ENCODE measurements at places on chromosomes 3 and 15.

DNA sequence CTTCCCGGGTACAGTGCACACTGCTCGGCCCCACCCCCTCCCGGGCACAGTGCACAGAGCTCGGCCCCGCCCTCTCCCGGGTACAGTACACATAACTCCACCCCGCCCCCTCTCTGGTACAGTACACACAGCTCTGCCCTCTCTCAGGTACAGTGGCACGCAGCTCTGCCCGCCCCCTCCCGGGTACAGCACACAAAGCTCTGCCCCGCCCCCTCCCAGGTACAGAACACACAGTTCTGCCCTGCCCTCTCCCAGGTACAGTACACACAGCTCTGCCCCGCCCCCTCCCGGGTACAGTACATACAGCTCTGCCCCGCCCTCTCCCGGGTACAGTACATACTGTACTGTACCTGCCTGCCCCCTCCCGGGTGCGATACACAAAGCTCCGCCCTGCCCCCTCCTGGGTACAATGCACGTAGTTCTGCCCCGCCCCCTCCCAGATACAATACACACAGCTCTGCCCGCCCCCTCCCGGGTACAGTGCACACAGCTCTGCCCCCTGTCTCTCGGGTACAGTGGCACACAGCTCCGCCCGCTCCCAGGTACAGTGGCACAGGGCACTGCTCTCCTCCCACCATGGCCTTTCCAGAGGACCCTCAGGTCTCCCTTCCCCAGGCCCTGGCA lies 16.4 kb upstream of the PRR20G start:
- DNase-seq, result peak; percentile 66

DNA sequence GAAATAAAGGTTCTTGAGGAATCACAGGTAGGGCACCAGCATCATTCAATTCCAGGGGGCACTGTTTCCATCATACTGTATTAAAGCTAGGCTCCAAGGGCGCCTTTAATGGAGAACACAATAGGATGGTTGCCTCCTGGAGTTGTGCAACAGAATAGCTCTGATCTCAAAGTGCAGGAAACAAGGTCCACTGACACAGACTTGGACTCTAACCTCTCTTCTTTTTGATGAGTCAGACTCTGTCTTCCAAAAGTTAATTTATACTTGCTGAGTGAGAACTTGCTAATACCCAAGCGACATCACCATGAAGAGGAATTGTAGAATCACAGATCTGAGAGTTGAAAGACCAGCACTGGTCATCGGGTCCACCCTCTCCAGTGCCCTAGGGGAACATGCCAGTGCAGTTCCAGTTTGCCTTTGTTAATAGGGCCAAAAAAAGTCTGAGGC lies 94.4 kb upstream of the PHLDB2 start:
- DNase-seq, result peak; percentile 9

DNA sequence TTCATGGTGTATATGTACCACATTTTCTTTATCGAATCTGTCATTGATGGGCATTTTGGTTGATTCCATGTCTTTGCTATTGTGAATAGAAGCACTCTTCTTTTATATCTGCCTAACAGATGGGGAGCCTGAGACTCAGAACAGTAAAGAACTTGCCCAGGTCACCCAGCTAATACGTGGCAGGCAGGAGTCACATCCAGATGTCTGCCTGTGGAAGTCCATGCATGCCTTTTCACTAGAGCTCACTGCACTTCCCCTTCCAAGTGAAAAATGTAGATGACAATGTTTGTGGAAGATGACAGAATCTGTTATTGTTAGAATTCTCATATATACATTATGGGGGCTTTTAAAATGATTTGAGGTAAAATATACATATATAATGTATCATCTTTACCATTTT lies 165.0 kb downstream of the PDZRN3 start:
- no peak for DNase-seq

DNA sequence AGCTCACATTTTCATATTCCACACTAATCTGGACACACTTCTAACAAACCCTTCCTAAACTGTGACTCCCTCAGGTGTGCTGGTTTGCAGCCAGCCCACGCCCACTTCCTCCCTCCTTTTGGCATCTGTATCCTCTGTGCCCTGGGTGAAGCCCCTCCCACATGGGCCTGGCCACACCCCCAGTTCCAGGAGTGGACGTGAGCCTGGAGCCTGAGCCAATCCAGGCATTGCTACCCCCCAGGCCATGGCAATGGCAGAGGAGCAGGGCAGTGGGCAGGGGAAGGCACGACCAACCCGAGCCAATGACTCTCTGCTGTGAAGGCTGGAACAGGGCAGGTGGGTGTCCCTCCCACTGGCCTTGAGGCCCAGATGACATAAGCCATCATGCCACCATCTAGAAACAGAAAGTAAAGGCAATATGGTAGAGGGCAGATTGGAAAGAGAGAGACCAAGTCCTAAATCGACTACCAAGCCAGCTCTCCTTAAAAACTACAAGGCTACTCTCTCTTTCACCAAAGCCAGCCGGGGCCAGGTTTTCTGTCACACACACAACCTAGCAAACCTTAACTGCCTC lies 18.6 kb downstream of the FAM174B start:
- no peak for DNase-seq

DNA sequence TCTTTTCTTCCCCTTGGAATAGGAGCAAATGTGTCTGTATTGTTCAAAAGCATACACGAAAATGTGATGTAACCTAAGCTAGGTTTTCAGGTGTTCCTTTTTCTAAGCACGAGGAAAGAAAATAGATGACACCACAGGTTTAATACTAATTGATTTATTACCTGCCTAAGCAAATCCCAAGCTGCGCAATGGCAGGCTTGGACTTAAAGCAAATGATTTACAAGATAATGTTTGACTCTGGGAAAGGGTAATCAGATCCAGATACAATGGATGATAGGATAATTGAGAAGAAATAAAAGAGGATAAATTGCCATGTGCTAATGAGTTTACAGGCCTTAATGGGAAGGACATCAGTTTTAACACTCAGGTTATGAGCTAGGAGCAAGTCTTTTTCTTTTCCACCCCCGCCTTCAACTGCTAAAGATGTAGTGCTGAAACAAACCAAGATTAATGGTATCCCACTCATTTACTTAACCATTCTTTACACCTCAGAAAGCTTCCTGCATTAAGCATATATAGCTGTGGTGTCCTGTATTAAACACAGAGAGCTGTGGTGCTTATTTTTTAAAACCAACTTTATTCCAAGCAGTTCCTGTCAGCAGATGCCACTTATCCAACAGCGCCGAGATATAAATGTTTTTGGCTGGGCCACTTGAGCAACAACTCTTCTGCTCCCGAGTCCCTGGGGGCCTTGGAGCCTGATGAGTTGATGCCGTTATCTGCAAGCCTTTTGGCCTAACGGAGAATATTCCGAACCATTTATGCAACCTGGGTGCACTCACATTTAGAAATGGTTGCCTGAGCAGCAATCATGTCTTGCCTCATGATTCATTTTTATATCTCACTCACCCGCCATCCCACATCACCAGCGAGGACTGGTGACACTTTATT lies 205.5 kb downstream of the MECOM start:
- DNase-seq, result no peak

GRCh38 chr15:65757256-65757655 lies 34.8 kb downstream of the DENND4A start:
- DNase-seq, result no peak

DNA sequence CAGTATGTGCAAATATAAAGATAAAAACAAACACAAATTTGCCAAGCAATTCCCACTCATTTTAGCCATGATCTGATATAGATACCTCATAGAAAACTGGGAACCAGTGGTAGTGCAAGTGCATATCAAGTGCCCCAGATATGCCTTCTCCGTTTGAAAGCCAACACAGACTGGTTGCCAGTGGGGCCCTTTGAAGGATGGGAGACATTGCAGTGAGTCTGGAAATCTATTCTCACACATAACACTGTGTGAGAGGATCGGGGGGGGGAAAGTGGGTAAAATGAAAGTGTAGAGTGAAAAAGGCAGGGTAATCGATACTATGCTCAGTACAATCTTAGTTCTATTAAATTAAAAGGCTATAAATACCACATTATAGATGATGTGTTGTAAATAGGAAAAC lies 83.0 kb downstream of the CBLB start:
- DNase-seq, result no peak

DNA sequence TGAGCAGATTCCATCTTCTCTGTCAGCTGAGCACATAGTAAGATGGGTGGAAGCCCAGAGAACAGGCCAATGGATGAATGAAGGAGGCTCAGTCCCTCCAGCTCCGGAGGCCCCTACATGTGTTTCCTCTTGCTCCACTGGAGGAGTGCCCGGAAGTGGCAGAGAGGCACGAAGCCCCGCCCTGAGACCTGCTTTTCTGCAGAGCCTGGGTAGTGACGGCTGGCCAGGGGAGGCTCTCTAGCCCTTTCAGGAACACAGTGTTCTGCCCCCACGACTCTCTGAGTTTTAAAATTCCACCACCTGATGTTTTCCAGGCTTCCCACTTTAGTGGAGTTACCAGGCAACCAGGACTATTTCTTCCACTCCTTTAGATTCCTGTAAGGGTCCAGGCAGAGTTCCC lies 149.4 kb upstream of the SLC6A11 start:
- DNase-seq, result no peak

GRCh38 chr3:50359760-50360110 lies 414 bp upstream of the TMEM115 start:
- DNase-seq, result no peak

- DNase-seq, result peak; percentile 32
Observed at GRCh38 chr3:125381743-125382142, 6.6 kb upstream of the ZNF148 start.

DNA sequence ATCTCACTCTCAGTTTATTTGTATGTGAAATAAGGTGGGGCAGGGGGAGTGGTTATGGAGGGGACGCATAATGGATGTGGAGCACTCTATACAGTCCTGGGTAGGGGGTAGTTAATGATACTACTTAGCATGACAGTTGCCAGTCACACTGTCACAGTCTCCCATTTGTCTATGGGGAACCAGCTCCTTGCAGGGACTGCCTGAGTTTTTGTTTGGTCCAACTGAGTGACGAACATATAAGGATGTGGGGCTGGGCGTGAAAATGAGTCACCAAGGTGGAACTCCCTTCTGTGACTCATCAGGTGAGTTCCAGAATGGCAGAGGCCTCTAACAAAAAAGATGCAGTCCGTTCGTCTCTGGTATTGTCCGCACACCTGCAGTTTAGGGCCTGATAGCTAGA lies 235.3 kb upstream of the ST8SIA2 start:
- peak; percentile 85 for DNase-seq

DNA sequence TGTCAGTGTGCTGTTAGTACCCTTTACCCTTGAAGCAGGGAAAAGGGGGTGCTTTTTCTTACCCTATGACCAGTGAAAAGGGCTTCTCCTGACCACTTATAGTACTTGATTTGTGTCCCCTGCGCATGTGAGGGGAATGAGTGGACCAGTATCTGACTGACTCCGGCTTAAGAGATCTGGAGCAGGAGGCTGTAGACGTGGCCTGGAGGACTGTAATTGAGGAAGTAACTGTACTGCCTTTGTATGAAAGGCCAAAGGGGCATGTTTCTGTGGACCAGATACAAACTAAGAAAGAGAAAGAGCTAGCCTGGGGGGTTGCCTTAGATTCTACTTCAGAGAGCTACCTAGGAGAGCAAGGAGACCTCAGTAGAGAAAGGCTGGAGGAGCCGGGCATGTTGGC lies 89.9 kb upstream of the TBL1XR1 start:
- DNase-seq, result no peak

GRCh38 chr3:174767853-174768382 lies 91.2 kb upstream of the NAALADL2 start:
- DNase-seq, result no peak

GRCh38 chr3:12897381-12898289 lies 56.3 kb upstream of the RPL32 start:
- DNase-seq, result no peak

DNA sequence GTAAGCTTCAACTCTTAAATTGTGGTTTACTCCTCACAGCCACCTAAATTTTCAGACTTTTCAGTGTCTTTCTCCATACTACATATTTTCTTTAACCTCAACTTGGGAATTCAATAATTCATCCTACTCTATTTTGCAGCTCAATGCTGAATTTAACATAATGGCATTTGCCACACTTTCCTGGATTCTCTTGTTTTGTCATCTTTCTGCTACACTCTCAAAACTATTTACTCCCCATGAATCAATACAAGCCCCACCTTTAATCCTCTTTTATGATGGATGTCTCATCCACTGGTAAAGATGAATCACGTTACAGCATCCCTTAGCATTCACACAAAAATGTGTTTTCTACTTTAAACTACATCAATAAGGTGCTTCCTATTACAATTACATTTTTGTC lies 19.6 kb upstream of the CHMP2B start:
- DNase-seq, result peak; percentile 77

GRCh38 chr3:99568663-99569335 lies 69.6 kb upstream of the COL8A1 start:
- no peak for DNase-seq

DNA sequence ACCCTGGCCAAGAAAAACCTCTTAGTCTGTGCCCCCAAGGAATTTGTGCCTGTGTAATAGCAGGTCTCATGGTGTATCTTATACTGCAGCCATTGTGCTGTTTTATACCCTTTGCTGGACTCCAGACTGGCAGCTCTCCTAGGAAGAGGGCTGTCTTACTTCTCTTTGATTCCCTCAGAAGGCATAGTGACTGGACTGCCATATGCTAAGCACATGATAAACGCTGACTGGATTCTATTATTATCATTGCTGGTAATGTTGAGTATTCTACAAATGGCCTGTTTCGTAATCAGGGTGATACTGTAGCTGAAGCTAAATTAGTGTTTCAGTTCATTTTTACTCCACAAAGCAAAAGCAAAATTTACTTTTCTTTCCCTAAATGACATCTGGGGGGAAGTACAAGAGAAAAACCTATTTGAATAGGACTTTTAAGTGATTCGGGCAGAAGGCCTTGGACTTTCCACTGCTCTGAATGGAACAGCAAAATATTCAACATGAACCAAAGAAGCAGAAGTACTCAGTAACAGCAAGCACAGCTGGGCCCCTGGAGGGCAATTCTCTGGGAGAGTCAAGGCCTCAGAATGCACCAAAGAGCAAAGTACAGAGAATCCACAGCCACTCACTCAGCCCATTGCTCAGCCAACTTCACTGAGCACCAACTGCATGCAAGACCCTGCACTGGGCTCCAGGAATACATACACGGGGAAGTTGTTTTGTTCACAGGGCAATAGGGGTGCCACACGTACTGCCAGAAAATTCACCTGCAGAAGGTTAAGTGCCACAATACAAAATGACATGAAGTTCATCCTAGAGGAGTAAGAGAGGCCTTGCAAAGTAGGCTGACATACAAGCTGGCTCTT lies 7.9 kb upstream of the BCL2A1 start:
- DNase-seq, result no peak

Measured in LoVo (cell line).